ENCODE measurements at places on chromosomes 11 and 22. TPM values are rescaled to one million over a fixed set of nuclear protein-coding genes. Genes with fewer than 3 reads are reported as not detected.

GRCh38 chr11:76978239-76978638 lies 56.0 kb upstream of the B3GNT6 start:
- DNase-seq = no peak

DNA sequence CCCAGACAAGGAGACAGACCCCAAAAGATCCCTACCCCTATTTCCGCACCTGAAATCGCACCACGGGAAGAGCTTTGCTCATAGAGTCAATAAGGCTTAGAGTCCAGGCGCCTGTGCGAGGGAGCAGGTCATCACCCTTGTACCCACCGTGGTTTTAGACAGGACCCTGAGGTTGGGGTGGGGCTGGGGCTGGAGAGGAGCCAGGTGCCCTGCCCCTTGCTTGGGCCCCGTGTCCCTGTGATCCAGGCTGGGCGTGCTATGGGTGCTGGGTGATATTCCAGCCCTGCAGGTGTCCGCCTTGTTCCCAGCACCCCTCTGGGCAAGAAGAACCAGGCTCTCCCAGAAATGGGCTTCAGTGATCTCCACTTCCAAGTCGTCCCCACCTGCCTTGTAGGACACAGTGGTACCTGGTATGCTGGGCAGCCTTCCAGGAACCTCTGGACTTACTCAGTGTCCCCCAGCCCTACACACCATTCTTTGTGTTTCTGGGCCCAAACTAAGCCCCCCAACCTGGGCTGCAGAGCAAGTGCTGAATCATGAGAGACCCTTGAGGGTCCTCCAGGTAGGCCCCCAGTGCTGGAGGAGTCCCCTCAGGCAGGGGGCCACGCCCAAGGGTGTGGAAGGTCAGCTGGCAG lies 4.5 kb downstream of the CD81 start:
- no peak for DNase-seq

GRCh38 chr22:38870312-38870741 lies 1.7 kb downstream of the CBX6 start:
- DNase-seq = peak; percentile 52

- DNase-seq = no peak
Measured at GRCh38 chr11:69911310-69912160, 92.3 kb upstream of the FGF3 start.

The ARFGAP3 gene
- 39.9 TPM for total RNA-seq

GRCh38 chr11:66011239-66011784 lies 496 bp upstream of the CST6 start:
- peak; percentile 94 for DNase-seq

The CYTH4 gene
- 0.04 TPM for total RNA-seq

DNA sequence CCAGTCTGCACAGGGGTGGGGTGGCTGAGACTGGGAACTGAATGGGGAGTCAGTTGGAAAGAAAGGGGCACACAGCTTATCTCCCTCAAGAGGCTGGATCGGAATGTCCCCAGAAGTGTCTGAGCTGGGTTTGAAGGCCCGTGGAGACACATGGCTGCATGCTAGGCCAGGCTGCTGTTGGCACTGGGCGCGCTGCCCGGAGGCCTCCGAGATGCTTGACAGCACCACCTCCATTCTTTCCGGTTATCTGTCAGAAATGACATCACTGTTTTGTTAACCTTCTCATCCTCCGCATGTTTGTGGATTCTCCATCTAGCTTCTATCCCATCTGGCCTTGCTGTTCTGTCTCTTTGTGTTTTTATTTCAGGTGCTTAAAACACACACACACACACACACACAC lies 85.5 kb downstream of the APIP start:
- DNase-seq = no peak

DNA sequence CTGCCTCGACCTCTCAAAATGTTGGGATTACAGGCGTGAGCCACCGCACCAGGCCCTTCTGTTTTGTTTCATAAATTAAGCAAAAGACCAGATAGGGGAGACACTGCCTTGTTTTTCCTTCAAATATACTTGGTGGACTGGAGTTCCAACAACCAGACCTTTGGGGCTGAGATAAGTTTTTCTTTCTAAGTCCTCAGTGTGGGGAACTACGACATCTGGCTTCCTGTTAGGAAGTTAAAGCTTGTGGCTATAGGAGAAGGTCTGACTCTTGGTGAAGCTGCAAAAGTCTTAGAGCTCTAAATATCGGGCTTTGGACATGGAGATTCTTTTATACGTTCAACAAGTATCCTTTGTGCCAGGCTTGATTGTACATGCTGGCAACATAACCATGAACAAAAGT lies 64.1 kb upstream of the EED start:
- no peak for DNase-seq

DNA sequence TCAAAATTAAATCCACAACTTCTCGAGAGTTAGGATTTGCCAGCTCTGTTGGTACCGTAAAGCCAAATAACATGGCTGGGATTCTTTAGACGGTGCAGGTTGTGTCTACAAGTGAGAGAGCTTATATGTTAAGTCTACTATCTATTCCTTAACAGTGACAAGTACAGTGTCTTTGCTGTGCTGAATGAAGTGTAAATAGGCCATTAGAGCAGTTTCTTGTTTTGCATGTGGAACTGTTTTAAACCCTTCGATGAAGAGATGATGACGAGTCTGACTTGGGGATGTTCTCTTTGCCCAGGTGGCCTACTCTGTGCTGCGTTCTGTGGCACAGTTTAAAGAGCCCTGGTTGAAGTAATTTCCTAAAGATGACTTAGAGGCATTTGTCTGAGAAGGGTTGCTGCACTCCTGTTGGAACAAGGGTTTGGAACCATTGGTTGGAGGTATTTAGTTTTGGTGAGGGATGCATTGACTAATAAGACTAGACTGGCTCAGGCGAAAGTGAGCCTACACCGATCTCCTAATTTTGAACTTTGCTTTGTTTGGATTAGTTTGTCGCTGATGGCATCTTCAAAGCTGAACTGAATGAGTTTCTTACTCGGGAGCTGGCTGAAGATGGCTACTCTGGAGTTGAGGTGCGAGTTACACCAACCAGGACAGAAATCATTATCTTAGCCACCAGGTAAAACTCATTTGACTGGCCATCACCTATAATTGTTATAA lies 988 bp downstream of the RPS3 start:
- no peak for DNase-seq

The VSIG2 gene
- total RNA-seq = not detected

- peak; percentile 99 for DNase-seq
Measured at GRCh38 chr11:88179141-88179540, 3.9 kb upstream of the RAB38 start.

The DMC1 gene
- total RNA-seq = 4.0 TPM

- DNase-seq = no peak
Measured at GRCh38 chr22:18996376-18996900, 60.3 kb upstream of the PRODH start.

The TRPM5 gene
- not detected for total RNA-seq

The ABCC8 gene
- total RNA-seq = not detected

DNA sequence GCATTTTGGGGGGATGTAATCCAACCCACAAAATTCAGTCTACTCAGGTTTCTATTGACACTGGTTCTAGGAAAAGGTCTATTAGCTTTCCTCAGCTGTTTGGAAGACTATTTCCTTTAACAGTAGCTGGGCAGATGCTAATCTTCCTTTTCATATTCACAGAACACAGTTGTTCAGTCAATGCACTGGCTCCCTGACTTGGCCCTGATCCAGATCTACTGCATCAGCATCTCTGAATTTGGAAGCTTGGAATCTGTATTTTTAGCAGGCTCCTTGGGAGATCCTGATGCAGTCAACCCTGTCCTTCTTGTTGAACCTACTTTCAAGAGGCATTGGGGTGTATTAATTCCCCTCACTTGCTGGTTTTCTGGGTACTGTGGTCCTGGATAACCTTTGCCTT lies 6.3 kb downstream of the HTATIP2 start:
- DNase-seq = no peak

DNA sequence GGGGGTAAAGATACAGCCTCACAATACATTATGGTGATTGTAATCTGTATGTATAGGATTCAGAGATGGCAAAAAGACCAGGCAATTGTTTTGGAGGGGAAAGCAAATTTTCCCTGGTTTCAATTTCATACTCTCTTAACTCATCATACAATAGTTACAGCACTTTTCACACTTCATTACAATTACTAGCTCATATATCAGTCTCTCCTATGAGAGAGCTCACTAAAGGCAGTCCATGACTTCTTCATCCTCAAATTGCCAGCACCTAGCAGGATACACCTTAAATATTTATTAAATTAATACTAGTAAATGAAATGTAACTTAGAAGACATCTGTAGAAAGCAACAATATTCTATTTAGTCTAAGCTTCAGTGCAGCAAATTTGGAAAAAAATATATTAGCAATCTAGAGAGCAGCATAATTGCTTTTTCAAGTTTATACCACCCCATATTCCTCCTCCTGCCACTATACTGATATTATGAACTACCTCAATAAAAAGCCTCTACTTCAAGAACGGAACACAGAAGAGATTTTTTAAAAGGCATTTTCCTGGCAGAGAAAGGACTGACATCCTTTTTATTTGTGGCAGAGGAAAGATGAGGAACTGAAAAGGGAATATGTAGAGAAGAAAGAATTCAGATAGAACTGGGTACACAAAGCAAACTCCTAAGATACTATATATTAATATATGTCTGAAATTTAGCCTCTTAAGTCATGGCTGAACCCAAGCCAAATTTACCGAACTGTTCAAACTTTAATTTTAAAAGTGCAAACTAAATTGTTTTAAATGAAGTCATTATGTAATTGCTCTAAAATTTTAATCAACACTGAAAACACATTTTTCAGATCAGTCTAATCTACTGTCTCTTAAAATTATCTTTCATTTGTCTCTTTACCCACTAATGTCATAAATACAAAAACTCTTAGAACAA lies 27.7 kb downstream of the PICALM start:
- DNase-seq = no peak

The C11orf42 gene
- total RNA-seq = not detected

GRCh38 chr11:39777035-39777434 lies 1682.4 kb downstream of the LRRC4C start:
- no peak for DNase-seq

GRCh38 chr22:20652582-20652981 lies 121.3 kb upstream of the SERPIND1 start:
- DNase-seq = no peak
